ENCODE measurements at places on chromosomes 2 and 18.

DNA sequence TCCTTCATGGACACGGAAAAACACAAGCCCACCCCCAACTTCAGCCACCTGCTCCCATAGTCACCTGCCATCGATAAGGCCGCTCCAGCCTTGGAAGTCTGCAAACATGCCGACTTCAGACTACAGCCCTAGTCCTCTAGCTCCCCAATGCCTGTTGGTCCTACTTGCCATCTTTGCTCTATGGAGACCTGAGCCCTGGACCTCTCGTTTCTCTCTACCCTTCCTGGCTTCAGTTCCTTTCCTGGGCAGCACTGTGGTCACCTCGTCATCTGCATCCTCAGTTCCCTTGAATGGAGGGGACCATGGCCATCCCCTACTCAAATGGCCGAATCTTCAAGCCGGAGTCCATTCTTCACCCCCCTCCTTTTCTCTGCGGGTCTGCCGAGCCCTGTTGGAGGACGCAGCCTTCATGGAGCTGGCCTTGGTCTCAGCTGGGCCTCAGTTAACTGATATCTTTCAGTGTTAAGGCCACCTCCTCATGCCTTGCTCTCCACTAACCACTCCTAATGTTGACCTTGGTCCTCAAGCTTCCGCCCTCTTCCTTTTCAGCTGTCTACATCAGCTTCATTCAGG is 47.7 kb upstream of the GBX2 start:
- DNase-seq = no peak

GRCh38 chr18:26655525-26656430 is 107.4 kb upstream of the KCTD1 start:
- no peak for DNase-seq

- no peak for DNase-seq
Observed at GRCh38 chr2:238096311-238097011, 3.7 kb upstream of the ESPNL start.

- no peak for DNase-seq
Observed at GRCh38 chr2:241833101-241833663, 24.2 kb downstream of the NEU4 start.

GRCh38 chr2:136393514-136393913 is 275.6 kb upstream of the CXCR4 start:
- DNase-seq = no peak

DNA sequence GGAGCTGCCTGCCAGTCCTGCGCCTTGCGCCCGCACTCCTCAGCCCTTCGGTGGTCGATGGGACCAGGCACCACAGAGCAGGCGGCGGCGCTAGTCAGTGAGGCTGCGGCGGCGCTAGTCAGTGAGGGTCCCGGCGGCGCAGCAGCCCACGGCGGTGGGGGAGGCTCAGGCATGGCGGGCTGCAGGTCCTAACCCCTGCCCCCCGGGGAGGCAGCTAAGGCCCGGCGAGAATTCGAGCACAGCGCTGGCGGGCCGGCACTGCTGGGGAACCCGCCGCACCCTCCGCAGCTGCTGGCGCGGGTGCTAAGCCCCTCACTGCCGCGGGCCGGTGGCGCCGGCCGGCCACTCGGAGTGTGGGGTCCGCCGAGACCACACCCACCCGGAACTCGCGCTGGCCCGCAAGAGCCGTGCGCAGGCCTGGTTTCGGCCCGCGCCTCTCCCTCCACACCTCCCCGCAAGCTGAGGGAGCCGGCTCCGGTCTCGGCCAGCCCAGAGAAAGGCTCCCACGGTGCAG is 867.4 kb downstream of the DSC3 start:
- no peak for DNase-seq

DNA sequence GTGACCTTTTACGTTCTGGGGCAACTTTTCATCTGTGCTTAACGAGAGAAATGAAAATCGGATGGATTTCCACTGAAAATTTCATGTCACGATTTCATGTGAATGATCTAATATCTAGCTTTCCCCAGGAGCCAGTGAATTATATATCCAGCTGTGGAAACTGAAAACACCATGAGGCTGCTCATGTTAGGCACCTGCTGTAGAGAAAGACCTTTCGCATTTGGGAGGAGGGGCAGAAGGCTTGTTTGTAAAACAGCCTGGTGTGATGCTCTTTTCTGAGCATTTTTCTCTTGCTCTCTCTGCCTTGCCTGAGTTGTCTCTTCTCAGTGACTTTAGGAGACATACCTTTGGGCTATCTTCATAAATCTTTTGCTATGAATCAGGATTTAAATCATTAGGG is 84.6 kb upstream of the CYP1B1 start:
- no peak for DNase-seq

GRCh38 chr2:126534478-126534877 is 121.5 kb upstream of the GYPC start:
- no peak for DNase-seq

DNA sequence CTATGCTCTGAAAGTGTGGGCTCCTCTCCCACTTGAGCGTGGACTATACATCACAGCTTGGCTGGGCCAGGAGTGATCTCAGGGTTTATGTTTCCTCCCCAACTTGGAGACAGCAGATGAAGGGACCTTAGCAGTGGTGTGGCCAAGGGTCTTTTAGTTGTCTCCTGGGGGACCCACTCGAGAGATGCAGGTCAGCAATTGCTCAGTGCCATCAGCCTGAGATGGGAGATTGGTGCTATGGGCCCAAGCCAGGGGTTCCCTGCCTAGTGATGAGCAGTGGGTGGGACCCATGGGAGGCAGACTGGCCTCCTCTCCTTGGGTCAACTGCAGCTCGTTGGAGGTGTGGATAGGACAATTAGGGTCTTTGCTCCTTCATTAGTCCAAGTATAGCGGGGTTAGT is 510.5 kb upstream of the FSHR start:
- DNase-seq = no peak

DNA sequence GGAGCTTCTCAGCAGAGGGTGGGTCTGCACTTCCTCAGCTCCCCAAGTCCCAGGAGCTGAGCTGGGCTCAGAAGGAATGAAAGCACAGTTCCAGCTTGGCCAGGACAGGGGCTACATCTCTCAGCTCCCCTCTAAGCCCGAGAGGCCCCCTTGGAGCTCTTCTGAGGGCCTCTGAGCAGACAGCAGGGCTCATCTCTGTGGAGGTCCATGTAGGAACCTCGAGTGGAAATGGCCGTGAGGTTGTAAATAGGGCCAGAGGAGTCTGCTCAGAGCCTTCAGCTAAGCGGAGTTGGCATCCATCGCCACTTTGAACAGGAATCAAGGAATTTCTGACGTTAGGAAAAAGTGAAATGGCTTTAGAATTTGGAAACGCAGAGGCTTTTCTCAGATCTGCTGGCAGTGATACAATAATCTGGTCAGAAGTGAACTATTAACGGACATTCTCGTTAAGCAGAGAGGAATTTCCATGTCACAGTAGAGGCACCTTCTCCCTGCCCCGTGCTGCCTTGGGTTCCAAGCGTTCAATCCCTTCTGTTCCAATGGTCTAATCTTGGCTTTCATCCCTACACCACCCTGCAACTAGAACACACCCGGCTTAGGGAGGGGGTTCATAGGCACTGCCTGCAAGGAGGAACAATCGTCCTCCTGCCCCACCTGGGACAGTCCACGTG is 213.9 kb downstream of the NDUFA10 start:
- no peak for DNase-seq

GRCh38 chr2:134681201-134681600 is 37.6 kb downstream of the TMEM163 start:
- no peak for DNase-seq

DNA sequence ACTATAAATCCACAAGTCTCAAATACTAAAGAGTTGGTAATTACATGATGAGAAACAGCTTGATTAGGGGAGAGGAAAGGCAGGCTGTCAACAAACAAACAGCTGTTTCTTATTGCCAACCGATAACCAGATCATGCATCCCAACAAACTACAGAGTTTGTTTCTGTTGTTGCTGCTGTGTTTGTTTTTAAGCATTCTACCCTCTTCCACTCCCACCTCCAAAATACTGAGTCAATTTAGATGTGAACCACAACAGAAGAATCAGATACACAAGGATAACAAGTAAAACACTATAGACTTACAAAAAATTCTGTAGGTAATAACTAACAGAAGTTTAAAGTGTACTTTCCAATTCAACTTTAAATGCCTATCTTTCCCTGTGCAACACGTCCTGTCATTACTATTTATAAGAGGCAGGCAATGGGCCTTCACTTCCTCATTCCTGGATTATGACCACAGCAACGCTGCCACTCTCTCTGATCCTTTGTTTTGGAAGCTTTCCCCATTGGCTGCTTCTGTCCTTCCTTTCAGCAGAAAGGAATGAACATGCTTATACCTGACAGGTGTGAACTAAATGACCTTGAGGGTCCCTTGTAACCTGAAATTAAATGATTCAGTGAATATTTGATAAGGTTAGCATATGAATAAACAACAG is 152.0 kb downstream of the SRBD1 start:
- no peak for DNase-seq

- no peak for DNase-seq
Observed at GRCh38 chr2:190105554-190105953, 43.0 kb upstream of the MSTN start.

- DNase-seq = no peak
Observed at GRCh38 chr2:127575185-127575765, 39.8 kb downstream of the MYO7B start.

DNA sequence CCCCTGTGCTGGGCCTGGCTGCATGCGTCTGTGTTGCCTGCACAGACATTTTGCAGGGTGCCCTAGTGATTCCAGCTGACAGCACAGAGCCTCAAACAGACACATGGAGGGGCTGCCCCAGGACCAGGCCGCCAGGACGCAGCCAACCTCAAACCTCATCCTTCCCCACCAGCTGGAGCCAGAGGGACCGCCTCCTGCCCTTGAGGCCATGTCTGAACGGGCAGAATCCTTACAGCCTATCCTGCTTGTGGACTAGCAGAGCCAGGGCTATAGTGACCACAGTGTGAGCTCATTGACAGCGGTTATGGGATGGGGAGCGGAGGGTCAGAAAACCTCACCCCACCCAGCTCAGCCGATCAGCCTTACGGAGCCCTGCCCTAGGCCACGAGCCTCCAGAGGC is 22.4 kb downstream of the ODC1 start:
- no peak for DNase-seq

GRCh38 chr2:83155826-83156225 is 1303.3 kb downstream of the SUCLG1 start:
- no peak for DNase-seq

DNA sequence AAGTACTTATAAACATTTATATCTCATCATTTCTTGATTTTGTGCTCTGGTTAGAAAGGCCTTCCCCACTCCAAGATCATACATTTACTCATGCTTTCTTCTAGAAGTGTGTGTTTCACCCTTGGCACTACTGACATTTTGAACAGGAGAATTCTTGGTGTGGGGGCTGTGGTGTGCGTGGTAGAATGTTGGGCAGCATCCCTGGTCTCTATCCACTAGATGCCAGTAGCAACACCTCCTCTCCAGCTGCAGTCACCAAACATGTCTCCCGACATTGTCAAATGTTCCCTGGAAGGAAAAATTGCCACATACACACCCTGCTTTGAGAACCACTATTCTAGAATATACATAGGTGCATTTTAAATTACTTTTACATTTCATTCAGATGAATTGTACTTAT is 8.7 kb upstream of the TGIF1 start:
- DNase-seq = peak; percentile 5

DNA sequence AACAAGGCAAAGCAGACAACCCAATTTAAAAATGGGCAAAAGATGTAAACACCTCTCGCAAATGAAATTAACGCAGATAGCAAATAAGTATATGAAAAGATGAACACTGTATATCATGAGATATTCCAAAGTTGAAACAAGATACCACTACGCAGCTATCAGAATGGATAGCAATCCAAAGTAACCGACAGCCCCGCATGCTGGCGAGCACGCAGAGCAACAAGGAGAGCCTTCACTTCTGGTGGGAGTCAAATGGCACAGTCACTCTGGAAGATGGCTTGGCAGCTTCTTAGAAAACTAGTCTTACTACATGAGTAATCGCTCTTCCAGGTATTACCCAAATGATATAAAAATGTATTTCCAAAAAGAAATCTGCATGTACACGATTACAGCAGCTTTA is 1.4 kb downstream of the NDUFA10 start:
- DNase-seq = no peak

GRCh38 chr2:11546072-11546471 is 12.2 kb downstream of the GREB1 start:
- DNase-seq = no peak

DNA sequence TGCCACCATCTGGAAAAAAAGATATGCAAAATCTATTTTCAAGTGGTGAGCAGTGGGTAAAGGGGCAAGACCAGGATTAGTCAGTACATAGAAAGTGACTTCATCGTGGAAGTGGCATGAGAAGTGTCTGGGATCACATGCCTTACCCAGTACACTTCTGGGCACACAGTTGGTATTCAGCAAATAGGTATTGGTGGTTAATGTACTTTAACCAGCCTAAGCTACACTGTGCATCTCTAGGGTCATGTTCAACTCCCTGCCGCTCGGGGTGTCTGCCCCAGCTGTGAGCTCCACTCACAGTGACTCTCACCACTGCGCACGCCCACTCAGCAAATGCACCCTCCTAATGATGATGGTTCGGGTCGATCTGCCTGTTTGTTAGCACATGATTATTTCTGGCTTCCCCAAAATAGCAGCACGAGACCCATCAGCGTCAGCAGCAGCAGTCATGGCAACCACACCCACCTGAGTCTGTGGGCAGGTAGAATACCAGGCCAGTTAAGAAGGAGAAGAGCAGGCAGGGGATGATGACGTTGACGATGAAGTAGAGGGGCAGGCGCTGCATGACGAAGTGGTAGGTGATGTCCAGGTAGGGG is 11.1 kb downstream of the CHRNA1 start:
- peak; percentile 5 for DNase-seq

GRCh38 chr2:167834707-167835106 is 412.7 kb downstream of the STK39 start:
- DNase-seq = no peak

DNA sequence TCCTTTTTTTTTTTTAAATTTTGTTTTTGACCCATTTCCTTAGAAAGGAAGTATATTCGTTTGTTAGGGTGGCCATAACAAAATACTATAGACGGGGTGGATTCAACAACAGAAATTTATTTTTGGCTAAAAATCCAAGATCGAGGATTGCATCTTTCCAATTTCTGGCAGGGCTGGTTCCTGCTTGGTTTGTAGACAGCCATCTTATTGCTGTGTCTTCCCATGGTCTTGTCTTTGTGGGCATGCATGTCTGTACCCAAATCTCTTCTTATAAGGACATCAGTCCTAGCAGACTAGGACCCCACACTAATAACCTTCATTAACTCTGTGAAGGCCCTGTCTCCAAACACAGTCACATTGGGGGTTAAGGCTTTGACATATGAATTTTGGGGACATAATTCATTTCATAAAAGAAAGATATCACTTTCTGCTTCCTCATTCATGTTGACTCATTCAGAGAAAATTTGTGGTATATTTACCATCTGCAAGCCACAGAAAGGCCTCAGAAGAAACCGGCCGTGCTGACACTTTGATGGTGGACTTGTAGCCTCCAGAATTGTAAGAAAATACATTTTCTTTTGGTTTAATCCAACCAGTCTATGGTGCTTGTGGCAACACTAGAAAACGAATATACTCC is 262.1 kb downstream of the LPIN1 start:
- no peak for DNase-seq

Measured in stimulated activated CD4-positive, alpha-beta T cell treated with anti-CD3 and anti-CD28 coated beads, Interleukin-4, amount 100 ng/mL, for 4 hours (primary cell).